NCI-H1417 (cell line): ENCODE measurements at places on chromosomes 12 and 14.

- no peak for DNase-seq
Observed at GRCh38 chr14:31320922-31321766, 99.2 kb downstream of the HEATR5A start.

DNA sequence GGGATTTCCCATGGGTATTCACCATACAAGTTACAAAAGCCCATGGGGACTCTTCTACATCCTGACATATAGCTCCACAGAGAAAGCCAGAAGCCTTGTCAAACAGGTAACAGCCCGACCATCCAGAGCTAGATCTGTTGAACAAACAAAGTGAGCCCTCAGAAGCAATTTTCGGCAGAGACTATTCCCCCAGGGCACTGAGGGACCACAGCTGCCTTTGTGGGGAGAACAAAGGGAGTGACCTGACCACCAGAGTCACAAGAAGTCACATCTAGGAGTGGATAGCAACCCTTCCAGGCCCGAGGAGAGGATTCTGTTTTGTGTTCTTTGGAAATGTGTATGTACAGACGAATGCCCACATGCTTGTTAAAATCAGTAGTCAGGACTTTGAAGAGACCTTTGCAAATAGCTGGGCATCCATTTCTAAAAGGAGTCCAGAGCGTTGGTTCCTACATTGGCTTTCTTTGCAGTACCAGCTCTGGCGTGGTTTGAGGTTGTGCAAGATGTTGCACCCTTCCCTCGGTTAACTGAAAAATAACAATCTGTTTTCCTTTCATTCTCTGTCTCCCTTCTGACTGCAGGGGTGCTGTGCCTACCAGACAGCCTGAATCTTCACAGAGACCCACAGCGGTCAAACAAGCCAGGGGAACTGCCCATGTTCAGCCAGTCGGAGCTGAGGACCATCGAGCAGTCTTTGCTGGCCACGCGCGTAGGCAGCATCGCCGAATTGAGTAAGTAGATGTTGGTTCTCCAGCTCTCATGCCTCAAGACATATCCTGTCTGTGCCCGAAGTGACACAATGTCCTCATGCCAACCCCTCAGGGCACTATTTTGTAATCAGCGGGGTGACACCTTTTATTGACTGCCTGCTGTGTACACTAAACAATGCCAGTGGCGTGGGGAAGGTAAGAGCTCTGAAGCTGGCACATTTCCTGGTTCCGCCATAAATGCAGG is 165.4 kb upstream of the PWP1 start:
- DNase-seq = peak; percentile 76

DNA sequence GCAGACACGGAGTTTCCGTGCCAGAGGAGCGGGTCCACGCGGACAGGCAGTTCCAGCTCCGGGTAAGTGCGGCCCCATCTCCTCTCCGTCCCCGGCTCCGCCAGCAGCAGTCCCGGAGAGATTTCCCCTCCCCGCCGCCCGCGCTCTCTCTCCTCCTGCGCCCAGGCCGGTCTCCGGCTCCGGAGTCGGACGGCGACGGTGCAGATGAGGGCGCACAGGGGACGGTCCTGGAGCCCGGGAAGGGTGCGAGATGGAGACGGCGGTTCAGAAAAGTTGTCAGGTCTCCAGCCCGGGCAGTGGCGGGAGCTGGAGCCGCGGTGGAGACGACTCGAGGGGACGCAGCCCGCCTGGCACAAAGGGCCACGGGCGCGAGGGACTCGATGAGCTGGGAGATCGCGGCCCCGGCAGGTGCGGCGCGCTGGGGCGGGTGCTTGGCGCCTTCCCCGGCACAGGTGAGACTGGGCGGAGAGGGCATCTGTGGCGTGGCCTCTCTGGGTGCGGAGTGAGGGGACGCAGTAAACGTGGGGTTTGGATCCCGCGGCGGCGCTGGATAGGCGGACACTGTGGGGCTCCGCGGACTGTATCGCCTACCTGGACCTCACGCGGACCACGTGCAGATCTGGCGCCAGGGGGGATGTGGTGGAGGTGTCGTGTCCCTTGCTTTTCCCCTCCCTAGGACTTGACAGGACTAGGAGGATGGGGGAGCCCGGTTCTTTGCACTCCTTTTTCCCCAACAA is 1540.3 kb upstream of the TMEM132C start:
- DNase-seq = no peak

DNA sequence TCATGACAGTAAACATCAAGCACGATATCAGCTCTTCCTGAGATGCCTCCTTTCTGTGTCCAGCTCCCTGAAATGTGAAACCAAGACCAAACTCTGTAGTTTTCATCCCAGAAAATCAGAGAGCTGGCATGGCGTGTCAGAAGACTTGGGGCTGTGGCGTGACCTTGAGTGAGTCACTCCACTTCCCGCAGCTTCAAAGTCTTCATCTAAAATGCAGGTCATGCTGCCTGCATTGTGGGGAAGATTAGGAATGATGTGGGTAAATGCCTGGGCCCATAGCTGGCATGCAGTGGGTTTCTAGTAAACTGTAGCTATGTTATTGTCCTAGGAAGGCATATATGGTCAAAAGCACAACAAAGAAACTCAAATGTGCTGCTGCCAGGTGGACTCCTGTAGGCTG is 28.8 kb downstream of the OAS2 start:
- DNase-seq = no peak

GRCh38 chr12:74021937-74022336 is 515.7 kb upstream of the ATXN7L3B start:
- DNase-seq = peak; percentile 46

- peak; percentile 11 for DNase-seq
Observed at GRCh38 chr12:92075425-92075914, 70.2 kb downstream of the BTG1 start.

DNA sequence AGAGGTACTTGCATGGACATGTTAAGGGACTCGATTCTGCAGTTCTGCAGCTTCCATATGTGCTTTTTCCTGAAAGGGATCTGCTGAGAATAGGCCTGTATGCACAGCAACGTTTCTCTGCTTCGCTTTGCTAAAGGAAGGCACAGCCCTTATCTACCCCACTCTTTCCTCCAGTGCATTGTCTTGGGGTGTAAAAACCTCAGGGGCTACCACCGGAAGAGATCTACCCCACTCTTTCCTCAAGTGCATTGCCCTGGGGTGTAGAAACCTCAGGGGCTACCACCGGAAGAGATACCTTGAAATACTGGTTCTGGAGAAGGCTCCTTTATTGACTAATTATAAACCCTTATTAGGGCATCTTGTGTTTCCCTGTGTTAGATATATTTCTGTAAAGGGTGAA is 52.9 kb downstream of the SEL1L start:
- no peak for DNase-seq

GRCh38 chr12:14239350-14239934 is 126.0 kb upstream of the ATF7IP start:
- no peak for DNase-seq

DNA sequence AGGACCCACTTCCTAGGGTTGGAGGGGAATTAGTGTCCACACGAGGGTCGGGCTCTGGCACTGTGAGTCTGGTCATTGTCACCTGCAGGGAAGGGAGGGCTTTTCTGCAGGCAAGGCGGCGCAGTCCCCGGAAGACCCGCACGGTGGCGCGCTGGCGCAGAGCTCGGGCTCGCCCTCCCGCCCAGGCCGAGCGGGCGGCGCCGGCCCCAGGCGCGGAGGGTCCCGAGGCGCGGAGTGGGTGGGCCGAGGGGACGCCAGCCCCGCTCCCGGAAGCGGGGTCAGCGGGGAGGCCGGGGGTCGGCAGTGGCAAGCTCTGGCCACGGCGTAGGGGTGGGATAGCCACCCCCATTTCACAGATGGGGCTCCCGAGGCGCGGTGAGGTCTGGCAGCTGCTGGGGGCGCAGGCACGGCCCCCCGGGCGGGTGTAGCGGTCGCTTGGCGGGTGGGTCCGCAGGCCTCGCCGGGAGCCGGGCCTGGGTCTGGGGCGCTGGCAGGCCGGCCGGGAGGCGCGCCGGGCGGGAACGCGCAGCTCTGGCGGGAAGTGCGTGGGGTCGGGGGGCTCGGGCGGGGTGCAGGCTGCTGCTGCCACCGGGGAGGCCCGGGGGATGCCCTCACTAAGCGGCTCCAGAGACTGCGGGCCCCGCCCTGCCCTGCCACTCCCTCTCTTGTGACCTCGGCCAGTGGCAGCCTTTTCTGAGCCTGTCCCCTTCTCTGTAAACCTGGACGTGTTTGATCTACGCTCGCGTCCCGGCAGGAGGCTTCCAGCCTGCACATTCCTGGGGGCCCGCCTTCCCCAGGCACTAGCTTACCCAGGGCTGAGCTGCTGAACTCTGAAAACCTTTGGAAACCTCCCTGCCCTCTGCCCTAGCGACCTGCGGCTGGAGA is 46.1 kb downstream of the CYP46A1 start:
- DNase-seq = peak; percentile 51

- peak; percentile 12 for DNase-seq
Observed at GRCh38 chr12:31813305-31813704, 84.5 kb upstream of the AMN1 start.

GRCh38 chr12:3315201-3315661 is 175.8 kb upstream of the PRMT8 start:
- peak; percentile 6 for DNase-seq

DNA sequence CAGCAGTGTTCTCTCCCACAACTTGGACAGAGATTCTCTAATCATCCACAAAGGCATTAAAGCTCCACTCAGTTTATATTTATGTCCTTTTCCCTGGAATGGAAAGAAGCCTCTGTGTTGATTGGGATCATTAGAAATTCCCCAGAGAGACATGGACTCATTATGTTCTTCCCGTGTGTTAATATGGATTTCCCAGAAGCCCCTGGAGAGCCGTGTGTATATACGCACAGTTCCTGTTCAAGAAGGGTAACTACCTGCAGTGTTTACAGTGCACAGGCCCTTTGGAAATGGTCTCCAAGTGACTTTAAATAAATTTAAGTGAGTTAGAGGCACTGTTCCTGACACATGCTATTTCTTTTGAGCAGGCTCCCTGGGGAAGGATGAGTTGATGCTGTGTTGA is 428.0 kb upstream of the TMTC1 start:
- DNase-seq = no peak

DNA sequence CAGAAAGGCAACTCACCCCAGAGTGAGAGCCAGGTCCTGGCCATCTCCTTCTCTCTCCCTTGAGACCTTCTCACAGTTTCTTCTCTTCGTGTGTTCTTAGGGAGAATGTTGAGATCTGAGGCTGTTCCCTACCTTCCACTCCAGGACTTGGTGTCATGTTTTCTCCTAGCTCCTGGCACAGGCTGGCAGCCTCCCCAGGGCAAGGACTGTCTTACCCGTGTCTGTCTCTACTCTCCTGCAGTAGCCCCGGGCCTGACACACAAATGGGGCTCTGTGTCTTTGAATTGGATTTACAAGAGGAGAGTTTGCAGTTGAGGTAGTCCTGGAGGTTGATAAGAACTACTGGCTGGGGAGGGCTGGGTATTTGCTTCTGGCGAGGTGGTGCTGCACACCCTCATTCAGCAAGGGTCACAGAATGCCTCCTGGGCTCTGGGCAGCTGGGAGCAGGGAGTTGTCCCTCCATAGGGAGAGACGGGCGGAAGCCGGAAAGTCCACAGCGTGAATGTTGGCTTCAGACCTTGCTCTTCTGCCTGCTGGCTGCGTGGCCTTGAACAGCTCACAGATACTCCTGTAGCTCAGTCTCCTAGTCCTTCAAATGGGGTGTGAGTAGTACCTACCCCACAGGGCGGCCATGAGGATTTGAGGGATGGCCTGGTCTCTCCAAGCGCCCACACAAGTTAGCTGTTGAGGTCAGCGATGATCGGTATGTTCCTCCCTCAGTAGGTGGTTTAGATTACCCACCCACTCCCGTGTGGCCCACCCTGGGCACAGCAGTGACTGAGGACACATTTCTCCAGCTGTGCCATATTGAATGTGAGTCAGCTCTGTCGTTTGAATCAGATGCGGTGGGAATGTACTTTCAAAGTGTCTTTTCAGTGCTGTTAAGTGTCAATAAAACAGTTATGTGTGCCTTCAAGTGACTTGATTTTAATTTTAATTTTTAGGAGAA is 10.2 kb downstream of the EP400 start:
- DNase-seq = no peak

DNA sequence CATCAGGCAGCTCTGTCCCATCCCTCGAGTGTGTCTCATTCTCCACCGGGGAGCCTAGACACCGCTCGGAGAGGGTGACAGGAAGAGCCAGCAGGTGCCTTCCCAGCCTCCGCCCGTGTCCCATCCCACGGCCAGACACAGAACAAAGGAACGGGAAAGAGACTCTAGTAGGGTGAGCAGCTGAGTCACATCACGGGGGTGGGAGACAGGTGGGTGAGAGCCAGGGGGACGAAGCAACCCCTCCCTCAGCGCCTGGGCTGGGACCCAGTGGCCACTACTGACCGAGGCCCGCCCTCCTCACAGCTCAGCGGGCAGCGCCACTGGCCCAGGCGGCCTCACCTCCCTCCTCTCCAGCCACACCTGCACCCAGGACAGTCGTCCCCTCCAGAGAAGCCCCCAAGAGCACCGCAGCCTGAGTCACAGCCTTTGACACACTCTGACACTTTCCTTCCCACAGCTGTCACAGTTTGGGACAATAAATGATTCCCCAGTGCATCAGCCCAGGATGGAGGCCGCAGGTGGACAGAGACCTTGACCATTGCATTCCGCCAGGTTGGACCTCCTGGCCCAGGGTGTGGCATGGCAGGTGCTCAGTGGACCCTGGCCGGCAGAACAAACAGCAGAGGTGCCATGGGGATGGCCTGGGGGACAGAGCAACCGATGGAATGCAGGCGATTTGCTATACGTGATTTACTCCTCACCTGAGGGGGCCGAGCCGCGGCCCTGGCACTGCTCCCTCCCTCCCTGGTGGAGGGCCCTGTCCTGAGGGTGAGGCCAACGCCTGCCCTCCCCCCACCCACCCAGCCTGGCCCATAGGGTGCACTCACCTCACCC is 45.4 kb upstream of the GALNT9 start:
- DNase-seq = no peak

GRCh38 chr14:22847661-22848341 is 11.4 kb downstream of the MMP14 start:
- DNase-seq = no peak

DNA sequence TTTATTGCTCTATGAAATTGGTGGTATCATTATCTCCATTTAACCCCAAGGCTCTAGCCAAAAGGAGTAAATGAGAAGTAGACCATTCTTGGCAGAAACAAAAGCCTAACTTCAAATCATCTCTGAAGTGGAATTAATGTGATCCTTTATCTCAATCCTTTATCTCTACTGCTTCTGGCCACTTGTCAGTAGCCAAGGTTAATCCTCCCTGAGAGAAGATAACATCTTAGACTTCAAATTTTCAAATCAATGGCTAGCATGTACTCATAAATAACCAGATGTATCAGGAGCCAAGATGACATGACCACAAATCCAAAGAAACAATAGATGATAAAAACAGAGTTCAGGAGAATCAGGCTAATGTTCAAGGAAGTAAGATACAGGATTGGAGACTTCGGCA is 123.1 kb upstream of the RASSF8 start:
- DNase-seq = no peak
